Caki2 (cell line): ENCODE measurements at places on chromosomes 1 and 21. TPM values are rescaled to one million over a fixed set of nuclear protein-coding genes. Genes with fewer than 3 reads are reported as not detected.

DNA sequence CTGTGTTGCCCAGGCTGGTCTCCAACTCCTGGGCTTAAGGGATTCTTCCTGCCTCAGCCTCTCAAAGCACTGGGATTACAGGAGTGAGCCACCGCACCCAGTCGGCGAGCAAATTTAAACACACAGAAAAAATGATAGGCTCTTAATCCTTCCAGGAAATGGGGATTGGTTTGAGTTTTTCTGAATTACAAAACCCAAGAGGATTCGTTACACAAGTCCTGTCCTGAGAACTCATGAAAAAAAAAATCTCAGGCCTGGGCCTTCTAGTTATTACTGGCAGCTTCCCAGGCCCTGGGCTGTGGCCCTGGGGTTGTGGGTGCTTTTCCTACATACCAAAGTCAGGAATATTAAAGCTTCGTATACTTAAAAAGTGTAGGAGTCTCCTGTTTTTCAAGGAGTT is 6.3 kb upstream of the IFNGR2 start:
- DNase-seq: no peak

DNA sequence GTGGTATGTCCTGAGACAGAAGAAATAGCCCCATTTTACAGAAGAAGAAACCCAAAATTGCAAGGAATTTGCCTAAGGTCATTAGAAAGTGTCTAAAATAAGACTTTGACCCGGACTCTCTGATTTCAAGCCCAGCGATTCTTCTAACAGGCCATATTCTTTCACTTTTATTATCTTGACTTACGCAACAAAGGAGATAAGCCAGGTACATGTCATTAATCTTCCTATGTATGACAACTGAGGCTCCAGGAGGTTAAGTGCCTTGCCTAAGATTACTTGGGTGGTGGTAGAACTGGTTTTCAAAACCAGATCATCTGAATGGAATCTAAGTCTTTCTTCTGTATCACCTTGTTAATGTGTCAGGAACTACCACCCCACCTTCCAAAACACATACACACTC is 124.3 kb downstream of the PBX1 start:
- DNase-seq: no peak

GRCh38 chr1:77824694-77825093 is 45.2 kb downstream of the MIGA1 start:
- peak; percentile 2 for DNase-seq

DNA sequence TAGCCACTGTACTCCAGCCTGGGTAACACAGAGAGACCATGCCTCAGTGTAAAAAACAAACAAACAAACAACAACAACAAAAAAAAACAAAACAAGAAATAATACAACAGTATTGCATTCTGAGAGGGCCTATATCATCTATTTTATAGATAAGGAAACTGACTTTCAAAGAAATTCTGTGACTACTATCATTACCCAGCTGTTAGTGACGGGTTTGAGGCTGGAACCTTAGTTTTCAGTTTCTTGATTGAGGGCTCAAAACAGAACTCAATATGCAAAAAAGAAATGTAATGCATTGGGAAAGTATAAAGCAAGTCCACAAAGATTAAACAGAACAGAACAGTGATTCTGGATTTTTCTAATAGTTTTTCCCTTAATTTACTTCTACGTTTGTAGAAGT is 149.4 kb downstream of the NFIA start:
- no peak for DNase-seq

EPHB2 gene
- total RNA-seq: 9.1 and 14.5 TPM in 2 replicates

DNA sequence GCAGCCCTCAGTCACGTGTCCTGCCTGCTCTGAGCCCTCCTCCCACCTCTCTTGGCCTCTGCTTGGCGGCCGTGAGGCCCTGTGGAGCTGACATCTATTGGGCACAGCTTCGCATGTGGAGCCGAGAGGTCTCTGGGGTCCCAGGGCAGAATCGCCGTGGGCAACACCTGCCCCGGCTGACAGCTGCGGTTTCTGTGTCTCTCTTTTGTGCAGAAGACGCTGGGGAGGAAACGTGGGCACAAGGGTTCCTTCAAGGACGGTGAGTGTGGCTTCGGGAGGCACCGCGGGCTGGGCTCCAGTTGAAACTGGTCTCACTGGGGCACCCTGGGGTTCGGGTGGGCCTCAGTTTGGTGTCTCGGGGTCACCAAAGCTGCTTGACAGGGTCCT is 11.5 kb downstream of the ARHGEF16 start:
- DNase-seq: no peak

DNA sequence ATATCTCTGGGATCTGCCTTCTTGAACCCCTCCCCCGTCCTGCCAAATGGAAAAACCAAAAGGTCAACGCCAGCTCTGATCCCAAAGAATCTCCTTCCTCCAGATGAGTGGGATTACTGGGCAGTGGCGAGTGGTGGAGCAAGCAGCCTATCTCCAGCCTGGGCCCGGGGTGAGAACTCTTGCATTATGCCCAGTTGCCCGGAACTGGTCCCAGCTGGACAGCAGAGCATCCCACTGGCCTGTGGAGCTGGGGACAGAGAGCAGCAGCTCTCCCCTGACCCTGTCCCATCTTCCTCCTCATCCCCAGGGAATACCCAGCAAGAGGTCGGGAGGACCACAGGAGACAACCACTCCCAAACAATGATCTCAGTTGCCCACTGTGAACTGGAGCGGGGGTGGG is 130.5 kb downstream of the TMEM53 start:
- no peak for DNase-seq

DNA sequence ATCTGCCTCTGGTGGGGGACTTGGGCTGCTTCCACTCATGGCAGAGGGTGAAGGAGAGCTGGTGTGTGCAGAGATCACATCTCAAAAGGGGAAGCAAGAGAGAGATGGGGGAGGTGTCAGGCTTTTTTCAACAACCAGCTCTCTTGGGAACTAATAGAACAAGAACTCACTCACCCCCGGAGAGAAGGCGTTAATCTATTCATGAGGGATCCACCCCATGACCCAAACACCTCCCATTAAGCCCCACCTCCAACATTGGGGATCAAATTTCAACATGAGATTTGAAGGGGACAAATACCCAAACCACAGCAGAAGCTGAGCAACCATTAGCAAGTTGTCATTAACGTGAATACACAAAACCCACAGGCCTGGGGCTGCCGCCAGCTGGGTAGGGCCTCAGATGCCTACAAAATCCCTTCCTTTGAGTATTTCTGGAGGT is 12.0 kb upstream of the VWA5B1 start:
- DNase-seq: peak; percentile 38

GRCh38 chr1:113940365-113941244 is 11.5 kb downstream of the HIPK1 start:
- no peak for DNase-seq

DNA sequence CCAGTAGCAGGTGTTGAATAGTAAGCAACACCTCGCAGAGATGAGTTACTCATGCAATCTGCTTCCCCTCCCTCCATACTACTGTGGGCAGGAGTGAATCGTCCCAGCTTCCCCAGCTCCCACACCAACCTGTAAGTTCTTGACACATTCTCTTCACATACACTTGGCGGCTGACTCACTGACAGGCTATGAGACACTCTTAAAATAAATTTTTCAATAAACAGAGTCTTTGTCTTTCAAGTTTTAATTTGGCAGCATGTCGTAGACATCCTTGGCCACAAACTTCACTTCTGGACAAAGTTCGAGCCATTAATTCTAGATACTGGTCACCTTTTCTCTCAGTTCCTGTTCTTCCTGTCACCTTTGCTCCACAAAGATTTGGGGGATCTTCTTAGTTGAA is 290.7 kb downstream of the TM2D1 start:
- DNase-seq: peak; percentile 7
